ENCODE measurements at places on chromosomes 12 and 14.

GRCh38 chr14:28886940-28887339 lies 120.4 kb downstream of the FOXG1 start:
- no peak for DNase-seq

- DNase-seq, result no peak
Observed at GRCh38 chr14:100788517-100788916, 37.4 kb upstream of the MEG3 start.

- no peak for DNase-seq
Observed at GRCh38 chr12:89760783-89761182, 52.1 kb upstream of the ATP2B1 start.

DNA sequence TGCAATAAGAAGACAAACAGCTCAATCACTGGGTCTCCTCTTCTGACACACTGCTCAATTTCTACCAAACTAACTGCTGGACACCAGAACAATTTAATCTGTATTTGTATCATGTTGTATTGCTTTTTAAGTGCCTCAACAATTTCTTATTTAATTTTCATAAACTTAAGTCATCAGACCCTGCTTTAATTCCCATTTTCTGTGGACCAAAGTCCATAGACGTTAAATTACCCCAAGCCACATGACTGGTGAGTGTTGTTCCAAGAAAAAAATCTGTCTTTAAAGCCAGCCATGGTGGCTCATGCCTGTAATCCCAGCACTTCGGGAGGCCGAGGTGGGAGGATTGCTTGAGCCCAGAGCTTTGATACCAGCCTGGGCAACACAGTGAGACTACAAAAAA lies 8.7 kb downstream of the HOMEZ start:
- DNase-seq, result no peak

DNA sequence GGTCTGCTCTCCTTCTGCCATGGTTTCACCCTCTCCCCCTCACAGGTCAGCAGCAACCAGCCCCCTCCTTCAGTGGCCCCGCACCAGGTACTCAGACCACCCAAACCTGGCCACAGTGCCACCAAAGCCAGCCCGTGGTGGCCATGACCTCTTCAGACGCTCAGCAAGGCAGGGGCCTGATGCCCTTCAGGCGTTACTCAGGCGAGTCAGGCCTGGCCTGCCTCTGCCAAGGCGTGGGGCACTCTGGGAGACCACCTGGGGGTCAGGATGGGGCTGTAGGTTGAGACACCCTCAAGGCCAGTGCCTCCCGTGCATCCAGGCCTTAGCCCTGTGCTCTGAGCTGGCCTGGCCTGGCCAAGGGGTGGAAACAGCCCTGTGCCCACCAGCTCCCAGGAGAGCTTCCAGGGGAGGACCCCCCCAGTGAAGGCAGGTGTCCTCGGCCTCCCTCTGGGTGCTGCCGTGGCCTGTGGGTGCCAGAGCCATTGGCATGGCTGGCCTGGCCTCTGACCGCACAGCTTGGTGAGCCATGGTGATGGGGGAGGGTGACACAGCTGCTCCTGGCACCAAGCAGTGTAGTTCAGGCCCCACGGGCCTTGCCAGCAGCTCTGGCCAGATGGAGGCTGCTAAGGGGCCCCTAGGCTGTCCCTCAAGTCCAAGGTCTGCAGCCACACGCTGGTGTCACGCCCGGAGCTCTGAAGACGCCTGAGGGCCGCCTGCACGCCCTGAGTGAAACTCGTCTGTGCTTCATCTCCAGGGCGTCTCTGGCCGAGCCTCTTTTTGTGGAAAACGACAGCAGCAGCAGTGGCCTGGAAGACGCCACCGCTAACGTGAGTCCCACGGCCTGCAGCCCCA lies 15.1 kb downstream of the XRCC3 start:
- no peak for DNase-seq

- no peak for DNase-seq
Observed at GRCh38 chr12:68506619-68507018, 104.1 kb upstream of the RAP1B start.

DNA sequence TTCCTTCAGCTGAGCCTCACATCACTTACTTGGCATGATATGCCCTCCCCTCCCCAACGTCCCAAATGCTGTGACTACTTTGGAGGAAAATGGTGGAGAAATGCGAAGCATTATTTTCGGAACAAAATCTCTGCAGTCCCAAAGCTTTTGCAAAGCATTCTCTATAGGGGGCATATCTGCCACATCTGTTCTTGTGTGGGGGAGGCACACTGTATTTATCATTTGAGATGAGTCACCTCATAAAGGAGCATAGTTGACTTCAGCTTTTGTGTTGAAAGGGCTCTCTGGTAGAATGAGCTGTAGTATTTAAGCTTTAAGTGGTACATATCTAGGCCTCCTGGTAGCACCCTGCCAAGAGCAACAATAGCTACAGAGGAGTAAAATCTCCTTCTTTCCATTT lies 447.5 kb downstream of the ADAMTS20 start:
- DNase-seq, result no peak

GRCh38 chr12:46915082-46915481 lies 89.3 kb upstream of the SLC38A4 start:
- no peak for DNase-seq

DNA sequence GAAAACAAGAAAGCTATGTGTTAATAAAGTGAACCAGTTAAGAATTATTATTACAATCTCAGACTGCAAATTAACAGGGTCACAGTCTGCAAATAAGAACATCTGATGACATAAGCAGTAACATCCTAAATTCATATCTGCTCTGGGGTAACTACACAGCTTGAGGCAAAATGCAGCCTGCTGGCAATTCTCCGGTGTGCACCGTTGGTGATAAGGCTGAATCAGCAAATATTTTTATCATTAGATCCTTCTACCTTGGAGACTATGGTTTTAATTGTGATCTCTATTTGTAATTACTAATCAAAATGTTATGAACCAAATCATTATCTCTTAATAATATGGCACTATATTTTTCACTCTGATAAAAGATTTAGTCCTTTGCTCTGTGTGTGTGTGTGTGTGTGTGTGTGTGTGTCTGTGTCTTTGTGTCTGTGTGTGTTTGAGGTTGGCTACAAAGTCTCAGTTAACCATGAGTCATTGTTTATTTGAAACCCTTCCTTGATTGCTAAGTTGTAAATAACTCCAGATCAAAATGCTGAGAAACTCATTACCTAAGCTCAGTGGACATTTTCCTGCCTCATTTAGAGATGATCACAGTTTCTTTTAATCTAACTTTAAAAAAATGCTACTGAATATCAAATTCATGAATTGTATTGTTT lies 442.6 kb downstream of the GXYLT1 start:
- peak; percentile 60 for DNase-seq
